ENCODE measurements at places on chromosomes 1 and 21. TPM values are rescaled to one million over a fixed set of nuclear protein-coding genes. Genes with fewer than 3 reads are reported as not detected.

Gene PTPRF
- total RNA-seq, result 104 TPM

Gene ANKRD65
- total RNA-seq, result 0.05 TPM

Gene SMYD2
- total RNA-seq, result 34.3 TPM

Gene CYP4A22
- total RNA-seq, result not detected

Gene PLPP3
- total RNA-seq, result 19.7 TPM

Gene ARID1A
- 51.6 TPM for total RNA-seq

Measured in A549 treated with dexamethasone at 1 μM for 4 hours (cell line).